ENCODE measurements at places on chromosomes 5 and 9.

DNA sequence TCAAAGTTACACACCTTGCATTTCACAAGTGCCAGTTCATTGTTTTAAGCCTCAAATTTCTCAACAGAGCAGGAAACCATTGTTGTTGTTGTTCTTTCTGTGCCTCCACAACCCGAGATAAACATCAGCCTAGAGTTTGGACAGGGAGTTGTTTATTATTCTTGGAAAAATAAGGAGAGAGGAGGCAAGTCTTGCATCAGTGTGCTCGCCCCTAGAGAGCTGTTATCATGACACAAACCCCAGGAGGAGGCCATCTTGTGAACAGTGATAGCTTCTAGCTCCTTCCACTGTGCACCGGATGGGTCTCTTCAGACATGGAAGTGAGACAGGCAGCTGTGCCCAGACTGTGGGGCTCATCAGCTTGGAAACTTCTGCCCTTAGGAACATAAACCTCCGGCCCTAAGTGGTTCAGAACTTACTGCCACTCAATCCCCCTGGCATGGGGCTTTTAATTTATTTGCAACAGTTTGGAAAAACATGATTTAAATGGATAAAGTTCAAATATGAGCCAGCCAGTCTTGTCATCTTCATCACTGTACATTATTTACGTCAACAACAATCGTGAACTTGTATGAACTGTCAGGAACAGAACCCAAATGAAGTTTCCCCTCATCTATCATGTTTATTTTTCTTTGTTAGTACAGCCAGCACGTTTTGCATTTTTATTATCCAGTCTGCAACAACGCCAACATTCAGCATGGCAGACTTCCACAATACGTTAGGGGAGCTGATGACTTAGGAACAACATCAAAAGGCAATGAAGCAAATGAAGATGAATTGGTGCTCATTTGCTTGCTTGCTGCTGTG is 181.7 kb upstream of the S1PR3 start:
- no peak for DNase-seq

GRCh38 chr5:3225201-3225960 is 370.3 kb upstream of the IRX1 start:
- DNase-seq = no peak

DNA sequence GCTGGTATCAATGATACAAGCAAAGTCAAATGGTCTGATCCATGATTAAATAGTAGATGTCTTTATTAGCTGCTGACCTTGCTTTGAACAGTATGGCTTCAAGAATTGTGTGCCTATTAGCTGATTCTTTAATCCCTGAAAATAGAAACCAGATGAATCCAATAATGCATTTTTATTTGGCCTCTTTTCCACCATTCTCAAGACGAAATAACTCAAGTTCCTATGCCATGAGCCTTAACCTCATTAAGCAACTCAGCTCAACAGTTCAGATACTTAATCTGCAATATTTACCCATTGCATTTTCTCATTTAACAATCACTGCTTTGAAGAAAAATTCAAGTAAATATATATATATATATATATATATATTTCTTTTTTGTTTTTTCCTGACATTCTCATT is 588.6 kb upstream of the MEF2C start:
- DNase-seq = no peak

DNA sequence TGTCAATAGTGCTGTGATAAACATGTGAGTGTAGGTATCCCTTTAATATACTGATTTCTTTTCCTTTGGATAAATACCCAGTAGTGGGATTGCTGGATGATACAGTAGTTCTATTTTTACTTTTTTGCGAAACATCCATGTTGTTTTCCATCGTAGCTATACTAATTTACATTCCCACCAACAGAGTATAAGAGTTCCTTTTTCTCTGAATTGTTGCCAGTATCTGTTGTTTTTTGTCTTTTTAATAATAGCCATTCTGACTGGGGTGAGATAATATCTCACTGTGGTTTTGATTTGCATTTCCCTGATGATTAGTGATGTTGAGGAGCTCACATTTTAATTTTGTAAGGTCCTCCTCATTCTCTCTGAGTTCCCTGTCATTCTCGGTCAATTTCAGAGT is 71.1 kb upstream of the NFIL3 start:
- DNase-seq = no peak
